Activated CD4-positive, alpha-beta T cell treated with anti-CD3 and anti-CD28 coated beads, Interleukin-2, amount 50 U/mL, for 4 hours (primary cell): ENCODE measurements at places on chromosomes 6 and 20.
A peak's percentile ranks its signal among the peaks of the same experiment; 100 is the strongest.

DNA sequence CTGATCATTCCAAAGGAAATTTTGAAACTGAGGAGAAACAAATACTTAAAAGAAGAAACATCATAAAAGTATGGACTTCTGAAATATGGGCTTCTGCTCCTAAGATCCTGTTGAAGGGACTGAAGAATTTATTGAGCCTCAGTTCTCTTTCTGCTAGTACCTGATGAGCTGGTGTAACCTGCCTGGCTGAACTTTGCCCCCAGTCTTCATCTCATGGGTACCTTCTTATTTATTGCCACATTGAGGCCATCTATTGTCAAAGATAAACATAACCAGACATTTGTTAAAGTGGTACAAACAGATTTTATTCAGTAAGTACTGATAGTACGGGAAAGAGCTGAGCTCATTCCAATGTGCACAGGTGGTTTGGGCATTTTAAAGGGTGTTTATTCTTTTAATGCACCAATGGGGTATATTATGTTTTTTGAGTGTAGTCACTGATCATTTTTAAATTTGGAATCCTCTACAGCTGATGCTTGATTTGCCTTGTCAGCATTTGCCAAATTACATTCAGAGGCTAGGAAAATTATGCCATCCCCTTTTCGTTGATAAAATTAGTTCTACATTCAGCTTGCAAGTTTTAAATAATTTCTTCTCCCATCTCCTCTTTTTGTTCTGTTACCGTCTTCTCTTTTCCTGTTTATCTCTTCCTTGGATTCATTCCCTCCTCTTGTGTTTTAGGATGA lies 118.2 kb downstream of the PRIM2 start:
- no peak for DNase-seq

DNA sequence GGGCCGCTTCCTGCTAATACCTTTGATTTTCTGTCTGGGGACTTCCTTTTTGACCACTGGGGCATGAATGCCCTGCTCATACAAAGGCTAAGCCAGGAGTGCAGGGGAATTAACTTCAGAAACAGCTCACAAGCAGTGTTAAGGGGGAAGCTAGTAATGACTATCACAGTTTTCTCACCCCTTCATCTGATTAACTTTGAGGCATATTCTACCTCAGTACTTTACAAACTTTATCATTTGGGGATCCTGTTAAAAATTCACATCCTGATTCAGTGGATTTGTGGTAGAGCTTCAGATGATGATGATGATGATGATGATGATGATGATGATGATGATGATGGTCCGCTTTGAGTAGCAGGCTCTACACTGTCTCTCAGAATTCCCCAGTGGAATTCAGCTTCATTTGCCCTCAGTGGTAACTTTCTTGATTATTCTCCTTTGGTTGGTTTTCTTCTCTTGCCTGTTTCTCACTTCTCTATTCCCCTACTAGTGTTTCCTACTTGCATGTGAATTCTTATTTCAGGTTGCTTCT lies 78.4 kb upstream of the TMEM170B start:
- no peak for DNase-seq

DNA sequence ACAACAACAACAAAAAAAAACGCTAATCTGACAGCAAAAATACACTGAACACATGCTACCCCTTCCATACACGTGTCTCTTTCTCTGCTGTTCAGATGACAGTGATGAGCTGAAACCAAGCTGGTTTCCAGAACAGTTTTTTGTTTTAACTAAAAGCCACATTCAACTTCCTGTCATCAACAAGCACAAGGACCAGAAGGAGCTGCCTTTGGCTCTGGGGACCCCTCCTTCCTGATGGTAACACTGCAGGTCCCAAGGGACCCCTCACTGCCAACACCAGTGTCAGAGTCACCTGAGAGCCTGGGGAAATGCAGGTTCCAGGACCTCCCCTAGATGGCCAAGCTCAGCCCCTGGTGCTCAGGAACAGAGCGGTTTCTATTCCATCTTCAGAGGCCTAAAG lies 6.0 kb downstream of the CST7 start:
- no peak for DNase-seq

DNA sequence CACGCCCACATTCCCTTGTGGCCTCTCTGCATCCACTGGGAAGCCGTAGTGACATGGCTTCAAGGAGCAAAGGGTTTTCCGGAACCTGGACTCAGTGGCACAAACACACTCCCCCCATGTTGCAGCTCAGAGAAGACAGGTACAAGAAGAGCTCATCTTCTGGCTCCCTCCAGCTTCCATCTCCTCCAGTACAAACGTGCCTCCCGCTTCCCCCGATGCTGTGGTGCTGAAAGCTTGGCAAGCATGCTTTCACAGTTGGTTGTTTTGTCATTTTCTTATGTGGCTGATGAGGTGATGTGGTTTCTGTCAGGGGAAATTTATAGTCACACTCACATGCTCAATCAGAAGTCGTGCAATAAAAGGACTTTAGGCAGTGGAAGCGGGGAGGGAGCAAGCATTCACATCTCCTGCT lies 258.5 kb downstream of the KIF16B start:
- DNase-seq: no peak

GRCh38 chr20:24403406-24403805 lies 66.0 kb upstream of the SYNDIG1 start:
- no peak for DNase-seq

DNA sequence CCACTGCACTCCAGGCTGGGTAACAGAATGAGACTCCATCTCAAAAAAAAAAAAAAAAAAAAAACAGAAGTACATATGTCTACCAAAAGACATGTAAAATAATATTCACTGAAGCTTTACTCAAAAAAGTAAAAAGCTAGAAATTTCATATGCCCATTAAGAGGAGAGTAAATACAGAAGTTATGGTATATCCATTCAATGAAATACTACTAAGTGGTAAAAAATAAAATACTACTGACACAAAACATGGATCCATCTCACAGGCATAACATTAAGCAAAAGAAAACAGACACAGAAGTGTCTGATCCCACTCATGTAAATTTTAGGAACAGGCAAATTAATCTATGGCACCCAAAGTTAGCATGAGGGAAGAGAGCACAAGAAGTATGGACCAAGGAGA lies 52.6 kb downstream of the TASP1 start:
- no peak for DNase-seq

GRCh38 chr6:137148306-137149034 lies 25.0 kb downstream of the IL22RA2 start:
- no peak for DNase-seq

DNA sequence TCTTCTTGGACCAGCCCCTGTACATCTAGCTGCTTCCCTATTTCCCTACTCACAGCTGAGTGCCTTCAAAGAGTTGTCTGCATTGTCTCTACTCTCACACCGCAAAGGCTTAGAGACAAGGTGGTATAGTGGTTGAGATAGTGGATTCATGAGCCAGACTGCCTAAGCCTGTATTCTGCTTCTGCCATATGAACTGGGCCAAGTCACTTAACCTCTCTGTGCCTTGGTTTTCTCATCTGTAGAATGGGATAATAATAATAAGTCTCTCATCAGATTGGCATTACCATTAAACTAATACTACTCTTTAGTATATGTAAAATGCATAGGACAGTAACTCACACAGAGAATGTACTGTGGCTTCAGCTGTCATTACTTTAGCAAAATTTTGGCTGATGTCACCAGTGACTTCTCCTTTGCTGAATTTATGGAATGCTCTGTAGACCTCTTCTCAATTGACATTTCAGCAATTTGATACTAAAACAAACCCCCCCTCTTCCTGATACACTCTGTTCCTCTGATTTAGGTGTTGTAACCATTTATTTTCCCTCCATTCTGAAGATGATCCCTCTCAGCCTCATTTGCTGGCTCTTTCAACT lies 156.1 kb downstream of the ADAT2 start:
- no peak for DNase-seq

GRCh38 chr6:709471-710056 lies 16.6 kb upstream of the EXOC2 start:
- no peak for DNase-seq

GRCh38 chr6:16728513-16729182 lies 32.6 kb downstream of the ATXN1 start:
- no peak for DNase-seq

- peak; percentile 21 for DNase-seq
These were observed 166.2 kb downstream of the SCML4 start for GRCh38 chr6:107657755-107658461.
